ENCODE measurements at places on chromosomes 5 and 9.

- no peak for DNase-seq
Measured at GRCh38 chr9:127865645-127866464, 11.4 kb upstream of the ENG start.

DNA sequence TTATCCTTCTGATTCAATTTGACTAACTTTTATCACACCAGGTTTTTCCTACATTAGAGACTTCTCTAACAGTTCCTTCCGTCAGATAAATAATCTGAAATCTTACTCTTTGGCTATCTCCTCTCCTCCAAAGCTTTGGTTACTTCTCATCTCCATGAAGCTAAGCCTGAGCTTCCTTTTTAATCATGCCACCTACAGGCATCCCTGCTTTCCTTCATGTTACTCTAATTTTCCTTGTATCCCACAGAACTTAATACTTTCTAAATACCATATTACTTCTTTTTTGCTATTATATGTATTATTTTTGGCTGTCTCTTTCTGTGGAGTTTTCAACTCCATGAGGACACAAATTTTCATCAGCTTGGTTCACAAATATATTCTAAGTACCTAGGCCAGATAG lies 49.7 kb downstream of the C9 start:
- DNase-seq, result no peak

- no peak for DNase-seq
Measured at GRCh38 chr5:68139611-68140441, 75.7 kb upstream of the PIK3R1 start.

- no peak for DNase-seq
Measured at GRCh38 chr9:126519660-126520420, 93.9 kb upstream of the LMX1B start.

- no peak for DNase-seq
Measured at GRCh38 chr9:95477441-95477840, 39.3 kb downstream of the PTCH1 start.

GRCh38 chr5:158203261-158203660 lies 344.3 kb upstream of the CLINT1 start:
- DNase-seq, result no peak

GRCh38 chr5:96483878-96484277 lies 50.8 kb upstream of the PCSK1 start:
- DNase-seq, result no peak

- no peak for DNase-seq
Measured at GRCh38 chr9:15101095-15101494, 190.9 kb upstream of the FREM1 start.

DNA sequence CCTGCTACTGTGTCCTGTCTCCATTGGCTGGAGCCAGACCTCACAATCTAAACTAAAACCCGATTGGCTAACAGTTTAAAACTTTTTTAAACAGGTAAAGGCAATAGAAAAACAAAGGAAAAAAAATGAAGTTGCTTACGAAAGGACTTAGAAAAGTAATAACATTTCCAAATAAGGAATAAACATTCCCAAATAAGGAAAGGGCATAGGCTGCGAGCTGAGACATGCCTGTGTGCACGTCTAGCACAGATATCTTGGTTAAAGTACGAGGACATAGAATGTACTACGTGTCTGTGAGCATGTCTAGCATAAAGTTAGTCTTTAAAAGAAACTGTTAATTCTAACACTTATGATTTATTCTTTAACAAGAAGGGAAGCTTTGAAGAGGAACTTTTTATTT lies 15.3 kb upstream of the FAM120A start:
- no peak for DNase-seq

DNA sequence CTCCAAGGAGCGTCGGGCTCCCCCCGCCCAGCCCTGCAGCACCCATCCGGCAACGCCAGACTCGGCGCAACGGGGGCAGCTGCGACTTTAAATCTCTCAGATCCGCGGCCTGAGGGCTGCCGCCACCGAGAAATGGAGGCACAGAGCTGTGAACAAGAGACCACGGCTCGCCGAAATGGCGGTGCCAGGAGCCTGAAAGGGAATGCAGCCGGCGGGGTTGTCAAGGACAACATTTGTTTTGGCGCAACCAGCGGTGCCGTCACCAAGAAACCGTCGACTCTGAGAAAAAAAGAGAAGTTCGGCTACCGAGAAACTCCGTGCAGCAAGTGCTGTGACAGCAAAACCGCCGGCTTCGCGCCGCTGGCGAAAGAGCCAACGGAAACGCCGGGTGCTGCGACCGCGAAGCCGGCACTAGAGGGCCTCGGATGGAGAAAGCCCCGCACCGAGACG lies 2.1 kb upstream of the ANXA2R start:
- peak; percentile 75 for DNase-seq

- no peak for DNase-seq
Measured at GRCh38 chr5:176513788-176514187, 23.4 kb downstream of the RNF44 start.

All from SHP77 treated with DMSO at 0.1 percent for 48 hours (cell line).